CD8-positive, alpha-beta memory T cell (primary cell): ENCODE measurements at places on chromosomes 7 and 10.

DNA sequence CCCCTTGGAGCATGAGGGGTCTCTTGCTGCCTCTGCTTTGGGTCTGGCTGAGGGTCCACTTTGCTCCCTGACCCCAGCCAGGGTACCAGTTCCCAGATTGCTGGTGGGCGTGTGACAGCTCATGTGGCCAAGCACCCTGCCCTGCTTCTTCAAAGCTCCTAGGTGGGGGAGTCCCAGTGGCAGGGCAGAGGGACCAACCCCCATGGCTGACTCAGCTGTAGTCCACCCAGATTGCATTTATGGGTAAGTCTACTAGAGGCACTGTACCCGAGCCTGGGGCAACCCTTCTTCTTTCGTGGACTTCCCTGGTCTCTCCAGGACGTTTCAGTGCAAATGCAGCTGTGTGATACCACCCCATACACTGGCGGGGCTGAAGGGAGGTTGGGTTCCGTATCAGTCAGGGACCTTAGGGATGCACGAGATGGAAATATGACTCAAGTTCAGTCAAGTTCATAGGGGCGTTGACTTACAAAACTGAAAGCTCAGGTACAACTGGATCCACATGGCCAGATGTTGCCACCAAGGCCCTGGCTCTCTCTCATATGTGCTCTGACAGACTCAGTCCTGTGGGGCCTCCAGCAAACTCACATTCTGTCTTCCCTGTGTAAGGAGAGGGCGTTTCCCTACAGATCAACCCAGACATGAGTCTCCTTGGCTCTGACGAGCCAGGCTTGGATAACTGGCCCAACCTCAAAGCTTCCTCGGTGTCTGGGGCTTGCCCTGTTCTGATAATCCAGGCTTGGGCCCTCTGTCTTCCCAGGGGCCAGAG lies 13.6 kb downstream of the PTPRE start:
- DNase-seq = no peak

DNA sequence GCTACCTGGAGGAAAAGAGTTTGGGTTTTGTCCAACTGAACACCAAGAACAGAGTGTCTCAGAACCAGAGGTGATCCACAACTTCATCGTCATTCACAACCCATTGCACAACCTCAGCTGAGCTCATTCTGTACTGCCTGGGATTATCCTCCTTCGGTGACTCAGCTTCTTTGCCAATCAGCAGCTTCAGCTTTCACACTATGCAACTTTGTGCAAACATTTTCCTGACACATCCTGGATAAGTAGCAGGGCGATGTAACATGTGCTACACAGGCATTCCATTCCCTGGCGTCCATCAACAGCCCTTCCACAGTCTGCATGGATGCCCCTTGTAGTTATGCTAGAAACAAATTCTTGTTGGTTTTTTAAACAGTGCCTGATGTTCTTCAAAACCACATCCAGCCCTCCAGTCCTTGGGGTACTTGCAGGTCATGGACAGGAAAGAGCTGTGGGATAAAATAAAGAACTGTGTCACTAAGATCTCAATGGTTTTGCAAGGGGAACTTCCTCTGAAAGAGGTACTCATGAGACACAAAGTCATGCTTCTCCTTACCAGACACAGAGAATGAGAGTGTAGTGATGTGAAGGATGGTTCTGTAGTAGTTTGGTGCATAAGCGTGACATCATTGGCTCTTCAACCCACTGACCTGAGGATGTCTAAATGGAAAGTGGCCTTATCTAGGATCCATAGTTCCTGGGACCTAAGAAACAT lies 478.5 kb downstream of the KIF20B start:
- DNase-seq = no peak

DNA sequence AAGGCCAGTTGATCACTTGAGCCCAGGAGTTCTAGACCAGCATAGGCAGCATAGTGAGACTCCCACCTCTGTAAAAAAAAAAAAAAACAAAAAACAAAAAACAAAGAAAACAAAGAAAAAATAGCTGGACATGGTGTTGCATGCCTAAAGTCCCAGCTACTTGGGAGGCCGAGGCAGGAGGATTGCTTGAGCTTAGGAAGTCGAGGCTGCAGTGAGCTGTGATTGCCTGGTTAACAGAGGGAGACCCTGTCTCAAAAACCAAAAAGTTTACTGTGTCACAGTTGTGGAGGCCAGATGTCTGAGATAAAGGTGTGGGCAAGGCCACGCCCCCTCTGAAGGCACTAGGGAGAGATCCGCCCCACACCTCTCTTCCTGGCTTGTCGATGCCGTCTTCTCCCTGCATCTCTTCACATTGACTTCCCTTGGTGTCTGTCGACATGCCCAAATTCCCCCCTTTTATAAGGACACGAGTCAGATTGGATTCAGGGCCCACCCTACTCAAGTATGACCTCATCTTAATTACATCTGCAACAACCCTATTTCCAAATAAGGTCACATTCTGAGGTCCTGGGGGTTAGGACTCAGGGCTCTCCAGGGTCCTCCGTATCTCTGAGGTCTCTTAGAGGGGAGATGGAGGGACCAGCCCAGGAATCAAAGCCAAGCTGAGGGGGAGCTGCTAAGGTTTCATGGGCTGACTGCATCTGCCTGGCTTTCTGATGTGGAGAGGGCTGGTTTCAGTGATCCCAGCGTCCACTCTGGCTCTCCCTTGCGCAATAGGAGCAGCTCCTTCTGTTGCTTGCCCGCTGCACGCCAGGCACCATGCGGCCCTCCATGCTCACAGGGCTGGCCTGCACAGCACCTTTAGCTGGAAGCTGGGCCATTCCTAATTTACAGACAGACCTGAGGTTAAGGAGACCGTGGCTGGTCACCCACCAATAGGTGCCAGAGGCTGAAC lies 23.1 kb downstream of the AGAP3 start:
- DNase-seq = no peak

- no peak for DNase-seq
Observed at GRCh38 chr7:2169923-2170575, 62.7 kb downstream of the MAD1L1 start.

GRCh38 chr7:30436046-30436445 lies 42.5 kb downstream of the NOD1 start:
- DNase-seq = no peak

DNA sequence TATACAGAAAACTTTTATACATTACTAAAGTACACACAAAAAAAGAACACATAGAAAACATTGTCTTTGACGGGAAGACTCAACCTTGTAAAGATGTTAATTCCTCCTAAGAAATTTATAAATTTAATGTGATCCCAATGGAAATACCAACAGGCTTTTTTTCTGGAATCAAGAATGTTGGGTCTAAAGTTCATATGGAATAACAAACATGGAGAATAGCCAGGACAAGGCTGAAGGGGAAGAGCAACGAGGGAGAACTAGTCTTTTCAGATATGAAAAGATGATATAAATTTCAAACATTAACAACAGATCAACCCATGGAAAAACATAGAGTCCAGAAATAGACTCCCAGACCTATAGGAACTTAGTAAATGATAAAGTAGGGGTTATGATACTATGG lies 19.8 kb downstream of the HIPK2 start:
- DNase-seq = no peak
